ENCODE measurements at places on chromosomes 7 and 10.

DNA sequence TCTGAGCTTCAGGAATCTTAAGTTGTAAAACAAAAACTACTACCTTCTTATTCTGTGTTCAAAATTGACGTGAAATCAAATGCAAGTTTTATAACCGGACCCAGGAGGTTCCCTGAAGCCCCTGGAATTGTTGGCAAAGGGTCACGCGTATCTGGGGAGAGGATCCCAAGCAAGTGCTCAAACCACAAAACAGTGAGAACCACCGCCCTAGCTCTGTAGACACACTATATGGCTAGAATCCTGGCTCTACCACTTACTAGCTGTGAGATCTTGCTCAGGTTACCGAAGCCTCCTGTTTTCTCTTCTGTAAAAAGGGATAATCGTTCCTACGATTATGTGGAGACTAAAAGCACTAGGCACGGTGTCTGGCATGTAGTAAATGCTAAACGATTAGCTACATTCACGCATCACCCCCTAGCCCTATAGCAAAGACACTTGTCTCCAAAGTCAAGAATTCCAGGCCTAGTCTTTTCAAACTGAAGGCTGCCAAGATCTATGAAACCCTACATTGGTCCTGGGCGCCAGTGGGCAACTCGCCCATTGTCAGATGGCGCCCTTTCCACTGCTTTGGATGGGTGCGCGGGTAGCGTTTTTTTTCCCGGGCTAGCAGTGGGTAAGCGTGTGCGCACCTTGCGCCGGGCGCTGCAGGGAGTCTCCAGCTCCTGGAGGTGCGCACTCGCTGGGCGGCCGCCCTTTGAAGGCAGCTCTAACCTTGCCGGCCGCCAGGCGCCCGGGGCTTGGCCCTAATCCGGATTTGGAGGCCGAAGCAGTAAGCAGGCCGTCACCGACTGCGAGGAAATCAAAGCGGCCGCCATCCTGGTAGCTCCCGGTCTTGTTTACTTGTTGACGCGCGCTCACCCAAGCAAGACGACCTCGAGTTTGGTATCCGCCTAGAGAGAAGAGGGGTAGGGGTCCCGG lies 11.6 kb upstream of the NKX2-3 start:
- no peak for DNase-seq

- no peak for DNase-seq
Observed at GRCh38 chr7:17041324-17041723, 159.5 kb upstream of the AGR3 start.

- no peak for DNase-seq
Observed at GRCh38 chr7:142180426-142180825, 68.9 kb downstream of the MGAM2 start.

- DNase-seq, result no peak
Observed at GRCh38 chr10:132427006-132427771, 30.2 kb downstream of the PWWP2B start.

DNA sequence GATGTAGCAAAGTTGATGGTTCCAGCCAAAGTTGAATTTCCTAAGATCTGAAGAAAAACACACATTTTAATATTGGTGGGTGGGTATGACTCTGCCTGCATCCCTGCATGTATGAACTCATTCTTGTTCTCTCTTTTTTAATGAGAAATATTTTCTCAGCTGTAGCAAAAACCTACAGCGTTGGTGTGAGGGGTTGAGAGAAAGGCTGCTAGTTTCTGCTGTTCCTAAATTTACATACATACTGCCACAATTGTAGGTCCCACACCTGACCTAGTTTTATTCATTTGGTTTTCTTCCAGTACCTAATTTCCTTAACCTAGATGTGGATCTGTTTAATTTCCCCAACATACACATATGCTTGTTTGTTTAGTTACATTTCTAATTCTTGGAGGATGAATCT lies 4.6 kb downstream of the AGFG2 start:
- DNase-seq, result no peak

- DNase-seq, result no peak
Observed at GRCh38 chr10:97200616-97201015, 14.9 kb upstream of the SLIT1 start.

GRCh38 chr10:35347121-35347562 lies 10.8 kb downstream of the CCNY start:
- DNase-seq, result no peak

GRCh38 chr7:105826143-105826542 lies 50.3 kb downstream of the ATXN7L1 start:
- no peak for DNase-seq

Measured in heart left ventricle (tissue), 16 donors.